Adipocyte (in vitro differentiated cells): ENCODE measurements at places on chromosomes 1 and 21.

DNA sequence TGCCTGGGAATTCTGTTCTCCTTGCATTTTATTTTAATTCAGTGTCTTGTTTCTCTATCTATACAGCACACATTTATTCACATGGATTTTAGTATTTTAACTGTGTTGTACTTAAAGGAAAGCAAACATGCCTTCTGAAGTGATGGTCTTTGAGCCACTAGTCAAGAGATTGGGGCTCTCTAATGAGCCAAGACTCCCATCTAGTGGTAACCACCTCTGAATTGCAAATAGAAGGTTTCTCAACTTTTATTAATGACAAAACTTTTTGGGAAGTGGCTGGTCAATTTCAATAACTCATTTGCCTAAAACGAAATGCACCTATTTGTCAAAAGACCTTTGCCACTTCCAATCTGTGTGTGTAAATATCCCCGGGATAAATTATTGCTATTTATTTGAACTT lies 199.6 kb downstream of the LTN1 start:
- DNase-seq, result peak; percentile 77

- DNase-seq, result peak; percentile 42
Measured at GRCh38 chr1:203305809-203306088, 430 bp downstream of the BTG2 start.

DNA sequence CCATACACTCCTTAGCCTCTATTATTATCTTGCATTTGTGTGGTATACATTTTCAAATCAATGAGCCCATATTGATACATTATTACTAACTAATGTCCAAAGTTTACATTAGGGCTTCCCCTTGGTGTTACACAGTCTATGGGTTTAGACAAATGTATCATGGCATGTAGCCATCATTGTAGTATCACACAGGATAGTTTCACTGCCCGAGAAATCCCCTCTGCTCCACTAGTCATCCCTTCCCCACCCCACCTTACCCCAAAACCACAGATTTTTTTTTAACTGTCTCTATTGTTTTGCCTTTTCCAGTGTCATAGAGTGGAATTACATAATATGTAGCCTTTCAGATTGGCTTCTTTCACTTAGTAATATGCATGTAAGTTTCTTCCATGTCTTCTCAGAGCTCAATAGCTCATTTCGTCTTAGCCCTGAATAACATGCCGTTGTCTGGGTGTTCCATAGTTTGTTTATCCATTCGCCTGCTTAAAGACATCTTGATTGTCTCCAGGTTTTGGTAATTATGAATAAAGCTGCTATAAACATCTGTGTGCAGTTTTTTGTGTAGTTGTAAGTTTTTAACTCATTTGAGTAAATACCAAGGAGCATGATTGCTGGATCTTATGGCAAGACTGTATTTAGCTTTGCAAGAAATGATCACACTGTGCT lies 86.4 kb upstream of the LYST start:
- DNase-seq, result no peak

DNA sequence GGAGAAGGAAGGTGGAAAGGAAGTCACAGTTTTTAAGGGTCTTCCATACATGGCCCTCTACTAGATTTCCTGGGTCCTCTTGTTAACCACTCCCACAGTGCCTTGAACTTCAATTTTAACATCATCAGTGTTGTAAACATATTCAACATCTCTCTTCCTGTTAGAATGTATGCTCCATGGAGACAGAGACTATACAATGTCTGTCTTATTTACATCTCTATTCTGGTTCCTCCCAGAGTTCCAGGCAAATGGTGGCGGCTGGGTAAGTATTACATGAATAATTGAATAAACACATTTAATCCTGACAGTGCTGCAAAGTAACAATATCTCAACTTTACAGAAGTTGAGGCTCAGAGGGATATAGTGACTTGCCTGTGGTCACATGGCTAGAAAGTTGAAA lies 40.3 kb downstream of the CDC7 start:
- no peak for DNase-seq

- DNase-seq, result peak; percentile 70
Measured at GRCh38 chr1:89552471-89553081, 27.9 kb downstream of the LRRC8B start.
